Activated T-helper 2 cell treated with anti-CD3 and anti-CD28 coated beads, Interferon-gamma antibody, Interleukin-2, Interleukin-4, amounts not matched to agents 10 μg/mL and 5 μg/mL and 100 μg/mL, durations not matched to agents 14 hours and 24 hours and 36 hours (primary cell): ENCODE measurements at places on chromosomes 4 and X.
A peak's percentile ranks its signal among the peaks of the same experiment; 100 is the strongest.

DNA sequence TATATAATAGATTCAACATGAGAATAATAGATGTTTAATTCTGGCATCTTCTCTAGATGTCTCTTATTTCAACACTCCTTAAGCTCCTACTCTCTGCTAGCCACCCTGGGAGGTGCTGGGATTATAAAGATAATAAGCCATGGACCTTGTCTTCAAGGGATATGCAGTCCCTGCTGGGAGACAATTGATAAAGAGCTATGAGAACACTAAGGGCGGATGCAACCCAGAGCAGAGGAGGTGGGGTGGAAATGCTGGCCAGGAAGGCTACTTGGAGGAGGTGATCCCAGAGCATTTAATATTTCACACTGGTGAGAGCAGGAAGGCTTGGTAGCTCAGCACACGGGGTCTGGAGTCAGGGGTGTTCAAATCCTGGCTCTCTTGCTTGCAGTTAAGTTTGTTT is 18.3 kb upstream of the PGRMC2 start:
- DNase-seq, result no peak

DNA sequence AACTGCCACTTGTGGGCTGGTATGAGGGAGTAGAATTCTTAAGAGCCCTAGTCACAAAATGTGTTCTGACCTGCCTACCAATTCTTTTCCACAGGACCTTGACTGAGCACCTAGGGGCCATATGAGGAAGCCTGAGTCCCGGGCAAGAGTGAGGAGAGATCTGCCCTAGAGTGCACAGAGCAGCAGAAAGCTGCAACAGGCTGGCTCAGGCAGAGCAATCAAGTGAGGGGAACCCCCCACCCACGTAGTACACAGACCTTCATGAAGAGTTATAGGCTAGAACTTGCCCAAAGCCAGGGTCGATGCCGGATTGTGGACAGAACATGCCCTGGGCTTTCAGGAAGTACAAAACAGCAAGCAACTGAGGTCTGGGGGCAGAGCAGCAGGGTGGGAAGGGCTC is 117.0 kb downstream of the SPOCK3 start:
- no peak for DNase-seq

GRCh38 chr4:1683736-1684505 is at the start of gene FAM53A:
TSS of gene FAM53A (minus strand) at chr4:1684313. CDS start at chr4:1668741, 15,572 bp downstream.
- DNase-seq, result peak; percentile 89

DNA sequence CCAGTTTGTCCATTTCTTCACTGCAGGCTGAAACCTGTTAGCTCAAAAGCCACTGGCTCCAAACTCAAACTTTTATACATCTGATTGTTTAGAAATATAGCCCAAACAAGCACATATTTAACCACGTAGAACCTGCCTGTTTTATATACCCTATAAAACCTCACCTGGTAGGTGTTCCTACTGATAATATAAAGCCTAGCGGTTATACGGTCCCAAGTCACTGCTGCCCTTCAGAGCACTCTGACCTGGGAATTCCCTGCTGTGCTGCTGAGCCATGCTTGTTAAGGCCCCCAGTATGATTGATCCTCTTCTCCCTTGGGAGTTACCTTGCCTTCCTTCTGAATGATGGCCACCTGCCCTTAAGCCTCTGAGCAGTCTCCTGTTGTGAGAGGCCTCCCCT is 432.8 kb upstream of the LCORL start:
- DNase-seq, result no peak

DNA sequence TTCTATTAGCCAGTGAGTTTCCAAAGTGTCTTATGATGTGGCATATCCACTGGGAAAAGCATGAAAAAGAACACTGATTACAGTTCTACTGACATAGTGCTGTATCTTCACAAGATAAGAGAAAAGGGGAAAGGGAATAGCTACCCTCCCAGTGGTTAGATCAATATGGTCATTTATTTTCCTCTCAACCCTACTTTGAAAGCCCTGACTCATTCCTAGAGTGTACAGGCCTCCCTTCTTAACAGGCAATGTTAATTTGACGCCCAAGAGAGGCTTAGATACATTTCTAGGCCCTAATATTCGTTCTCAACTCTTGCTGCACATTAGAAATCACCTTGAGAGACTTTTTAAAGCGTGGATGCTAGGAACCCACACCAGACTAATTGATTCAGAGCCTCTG is 20.4 kb upstream of the BRS3 start:
- no peak for DNase-seq
